Stimulated activated CD4-positive, alpha-beta T cell treated with anti-CD3 and anti-CD28 coated beads, Interleukin-1b, Interleukin-23, amount 100 ng/mL, for 48 hours (primary cell): ENCODE measurements at places on chromosomes 2 and 18.

GRCh38 chr18:35692866-35693265 is 111.3 kb downstream of the GALNT1 start:
- DNase-seq = no peak

DNA sequence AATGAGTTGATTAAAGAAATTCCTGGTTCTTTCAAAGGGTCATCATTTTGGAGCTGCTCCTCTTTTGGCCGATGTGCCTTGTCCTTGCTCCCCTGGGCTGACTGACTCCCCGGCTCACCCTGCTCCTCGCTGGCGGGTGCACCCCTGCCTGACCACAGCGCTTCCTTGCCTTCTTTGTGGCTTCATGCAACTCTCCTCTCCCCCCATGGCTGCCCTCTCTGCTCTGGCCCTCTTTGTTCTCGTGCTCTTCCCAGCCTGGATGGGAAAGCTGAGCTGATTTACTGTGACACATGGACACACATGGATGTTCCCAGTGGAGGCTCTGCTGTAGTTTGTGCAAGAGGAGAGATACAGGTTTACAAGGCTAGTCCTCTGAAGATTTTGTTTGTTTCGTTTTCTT is 234.6 kb downstream of the HAUS1 start:
- DNase-seq = no peak

GRCh38 chr2:31125918-31126695 is 12.1 kb downstream of the GALNT14 start:
- no peak for DNase-seq

DNA sequence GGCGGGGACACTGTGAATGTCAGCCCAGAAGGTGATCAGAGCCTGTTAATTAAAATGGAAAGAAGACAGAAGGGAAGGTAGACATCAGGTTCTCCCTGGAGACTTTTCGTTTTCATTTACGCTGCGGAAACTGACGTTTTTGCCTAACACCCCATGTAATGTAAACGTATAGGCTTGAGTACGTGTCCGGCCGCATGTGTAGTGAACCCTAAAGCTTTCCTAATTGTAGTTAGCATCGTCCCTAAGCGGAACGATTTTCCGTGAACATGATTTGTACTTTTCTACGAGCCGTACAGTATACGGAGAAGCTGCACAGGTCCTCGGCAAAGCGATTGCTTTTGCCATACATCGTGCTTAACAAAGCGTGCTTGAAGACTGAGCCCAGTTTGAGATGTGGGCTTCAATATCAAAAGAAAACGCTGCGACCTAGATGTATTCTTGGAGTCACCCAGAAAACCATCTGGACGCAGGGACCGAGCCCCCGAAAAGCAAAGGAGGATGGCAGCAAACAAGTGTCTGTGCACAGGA is 284 bp downstream of the TIMM21 start:
- DNase-seq = no peak

GRCh38 chr18:63138436-63139340 is 180.9 kb downstream of the BCL2 start:
- no peak for DNase-seq
